Activated naive CD4-positive, alpha-beta T cell (primary cell): ENCODE measurements at places on chromosomes 12 and 14.

GRCh38 chr14:20652996-20653975, 11.8 kb upstream of the OR6S1 start:
- DNase-seq = no peak

DNA sequence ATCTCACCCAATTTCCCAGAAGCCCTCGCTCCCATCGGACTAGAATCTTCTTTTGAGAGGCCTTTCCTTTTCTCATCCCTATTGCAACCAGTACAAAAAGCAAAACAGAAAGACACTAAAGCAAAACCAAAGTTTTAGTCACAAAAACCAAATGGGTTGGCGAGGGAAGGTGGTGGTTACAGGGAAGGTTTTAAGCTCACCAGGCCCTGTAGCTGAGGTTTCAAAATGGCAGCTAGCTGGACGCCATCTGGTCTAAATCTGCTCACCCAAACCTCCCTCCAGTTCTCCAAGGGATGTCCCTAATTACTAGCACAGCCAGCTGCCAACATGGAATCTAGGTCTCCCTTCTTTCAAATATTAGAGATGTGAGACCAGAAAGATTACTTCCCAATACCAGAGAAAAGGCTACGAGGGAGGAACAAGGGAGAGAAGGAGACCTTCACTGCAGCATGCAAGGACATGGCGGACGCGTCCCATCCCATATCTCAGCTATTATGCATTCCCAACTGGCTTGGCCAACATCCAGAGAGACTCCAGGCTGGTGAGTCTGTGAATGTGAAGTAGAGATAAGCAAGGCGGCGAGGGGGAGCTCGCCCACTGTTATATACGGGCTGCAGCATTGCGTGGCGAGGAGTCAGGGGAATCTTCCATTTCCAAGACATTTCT, 70.8 kb downstream of the DPF3 start:
- DNase-seq = no peak

GRCh38 chr12:67721248-67721647, 72.7 kb downstream of the DYRK2 start:
- DNase-seq = no peak

GRCh38 chr14:90608929-90609341, 207.3 kb downstream of the TTC7B start:
- no peak for DNase-seq

- no peak for DNase-seq
Measured at GRCh38 chr12:3884671-3885070, 11.5 kb upstream of the PARP11 start.

DNA sequence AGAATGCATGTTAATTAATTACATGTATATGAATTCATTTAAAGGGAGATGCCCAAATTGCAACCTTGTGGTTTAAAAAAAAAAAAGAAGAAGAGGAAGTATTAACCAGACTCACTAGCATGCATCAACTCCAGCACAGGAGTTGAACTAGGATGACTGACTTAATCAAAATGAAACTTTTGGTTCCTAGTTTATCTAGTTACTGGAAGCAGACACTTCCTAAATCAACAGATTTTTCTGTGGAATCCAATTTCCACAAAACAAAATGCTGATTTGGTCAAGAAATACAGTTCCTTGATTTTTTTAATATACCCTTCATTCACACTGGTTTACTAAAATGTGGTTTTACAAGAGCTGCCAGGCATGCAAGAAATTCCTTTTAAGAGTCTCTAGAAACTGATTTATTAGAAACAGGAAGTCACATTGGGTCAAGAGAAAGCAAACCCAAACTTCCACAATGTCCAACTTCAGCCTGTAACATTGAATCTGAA, 41.6 kb downstream of the ITPR2 start:
- no peak for DNase-seq

DNA sequence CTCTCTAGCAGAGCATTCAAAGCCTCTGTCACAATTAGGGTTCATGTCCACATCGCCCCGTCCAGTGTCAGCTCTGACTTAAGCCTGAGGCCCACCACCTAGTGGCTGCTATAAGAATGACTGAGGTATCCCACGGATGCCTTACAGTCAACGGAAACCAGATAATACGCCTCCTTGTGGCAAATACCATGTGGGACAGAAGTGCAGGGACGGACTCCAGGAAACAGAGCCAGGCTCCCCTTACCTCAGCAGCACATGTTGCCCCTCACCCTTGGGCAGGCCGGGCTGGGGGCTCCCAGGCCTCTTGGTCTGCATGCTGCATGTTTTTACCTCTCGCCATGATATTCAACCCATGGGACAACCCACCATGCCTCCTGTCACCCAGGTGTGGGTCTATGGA, 86.3 kb downstream of the VWF start:
- DNase-seq = no peak

- DNase-seq = no peak
Measured at GRCh38 chr14:97077253-97077653, 280.1 kb downstream of the VRK1 start.

- no peak for DNase-seq
Measured at GRCh38 chr12:131911851-131912477, 17.1 kb upstream of the PUS1 start.

GRCh38 chr12:47783821-47784819, 11.1 kb downstream of the SLC48A1 start:
- DNase-seq = no peak

- DNase-seq = no peak
Measured at GRCh38 chr14:22463763-22464173, 125.3 kb downstream of the DAD1 start.

DNA sequence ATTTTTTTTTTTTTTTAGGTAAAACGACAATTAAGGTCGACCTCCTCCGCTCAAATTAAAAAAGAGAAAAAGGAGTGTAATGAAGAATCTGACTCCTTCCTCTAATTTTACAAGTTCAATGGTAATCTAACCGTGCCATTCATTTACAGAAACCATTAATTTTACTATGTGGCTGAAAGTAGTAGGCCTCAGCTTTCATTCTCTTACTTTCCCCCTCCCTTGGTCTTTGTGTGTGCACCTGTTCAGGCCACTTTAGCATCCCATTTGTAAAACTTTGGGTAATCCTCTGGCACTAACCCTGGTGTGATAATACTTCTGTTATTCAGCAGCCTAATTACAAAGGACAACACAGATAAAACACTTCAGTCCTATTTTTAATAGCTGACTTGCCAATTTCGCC, 128.1 kb downstream of the ASCL1 start:
- DNase-seq = no peak

GRCh38 chr12:39161465-39162085, 256.2 kb upstream of the CPNE8 start:
- DNase-seq = no peak

DNA sequence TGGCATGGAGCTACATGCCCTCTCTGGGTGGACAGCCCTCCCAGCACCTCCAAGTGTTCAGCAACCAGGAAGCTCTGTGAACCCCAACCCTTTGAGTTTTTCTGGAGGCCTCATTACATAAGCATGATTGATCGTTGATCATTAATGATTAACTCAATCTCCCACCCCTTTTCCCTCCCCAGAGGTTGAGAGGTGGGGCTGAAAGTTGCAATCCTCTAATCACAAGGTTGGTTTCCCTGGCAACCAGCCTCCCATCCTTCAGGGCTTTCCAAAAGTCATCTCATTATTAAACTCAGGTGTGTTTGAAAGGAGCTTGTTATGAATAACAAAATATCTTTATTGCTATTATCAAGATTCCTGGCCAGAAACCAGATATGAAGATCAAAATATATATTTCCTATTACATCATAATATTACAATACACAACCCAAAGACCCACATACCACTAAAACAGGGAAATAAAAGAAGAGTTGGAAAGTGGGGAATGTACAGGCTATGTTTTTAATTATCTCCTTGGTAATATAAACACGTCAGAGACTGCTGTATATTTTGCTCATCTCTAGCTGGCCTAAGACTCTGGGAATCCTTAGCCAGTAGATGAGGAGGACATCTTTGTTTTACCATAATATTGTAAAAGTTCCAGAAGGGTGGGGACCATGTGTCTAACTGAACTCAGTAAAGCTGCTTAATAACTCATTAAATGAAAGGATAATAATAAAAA, 73.6 kb downstream of the SSPN start:
- DNase-seq = no peak

DNA sequence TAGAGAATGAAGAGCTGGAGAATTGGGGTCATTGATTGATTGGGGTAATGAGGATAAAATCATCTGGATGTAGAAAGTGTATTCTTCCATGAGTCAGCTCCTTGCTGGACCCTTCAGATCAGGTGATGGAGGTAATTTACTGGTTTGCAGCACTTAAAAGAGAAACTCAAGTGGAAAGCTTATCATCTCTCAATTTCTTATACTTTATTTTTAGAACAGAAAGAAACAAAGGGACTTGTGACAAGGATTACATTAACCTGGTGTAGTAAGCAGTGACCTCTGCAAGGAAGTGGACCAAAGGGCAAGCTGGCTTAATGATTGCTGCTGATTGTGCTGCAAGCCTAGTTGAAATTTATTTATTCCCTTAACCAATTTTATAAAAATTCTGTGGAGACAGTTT, 405.0 kb downstream of the TRHDE start:
- DNase-seq = no peak

DNA sequence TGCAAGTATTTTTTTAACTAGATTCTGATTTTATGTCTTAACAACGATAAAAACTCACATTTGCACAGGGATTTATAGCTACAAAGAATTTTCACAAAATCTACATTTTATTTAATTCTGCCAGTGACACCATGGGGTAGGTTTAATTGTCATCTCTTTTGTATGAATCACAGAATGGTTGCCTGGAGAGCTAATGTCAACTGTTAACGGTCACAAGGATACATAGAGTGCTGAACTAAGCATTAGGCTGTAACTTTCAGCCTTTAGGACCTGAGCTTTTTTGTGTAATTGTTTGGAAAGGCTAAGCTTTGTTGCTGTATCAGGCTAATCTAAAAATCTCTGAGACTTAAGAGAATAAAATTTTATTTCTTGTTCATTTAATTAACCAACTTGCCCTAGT, 465.3 kb upstream of the TBX3 start:
- DNase-seq = no peak

GRCh38 chr12:90510948-90511347, 444.0 kb downstream of the CCER1 start:
- no peak for DNase-seq

- no peak for DNase-seq
Measured at GRCh38 chr14:55731311-55731872, 151.4 kb downstream of the KTN1 start.

- DNase-seq = no peak
Measured at GRCh38 chr14:31419967-31420318, 407 bp downstream of the HEATR5A start.

DNA sequence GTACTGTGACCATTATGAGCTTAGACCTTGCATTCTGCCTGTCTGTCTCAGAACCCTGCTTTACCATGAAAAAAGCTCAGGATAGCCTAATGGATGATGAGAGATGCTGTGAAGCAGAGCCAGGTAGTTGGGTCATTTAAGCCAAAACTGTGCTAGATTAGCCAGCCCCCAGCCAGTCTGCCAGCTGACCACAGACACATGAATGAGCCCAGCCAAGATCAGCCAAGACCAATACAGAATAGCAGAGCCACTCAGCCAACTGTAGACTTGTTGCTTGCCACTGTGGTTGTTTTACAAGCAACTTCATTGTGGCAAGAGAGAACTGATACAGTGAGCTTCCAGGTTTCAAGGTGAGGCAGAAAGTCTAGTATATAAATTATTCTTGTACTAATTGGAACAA, 12.8 kb upstream of the UTP20 start:
- DNase-seq = no peak

DNA sequence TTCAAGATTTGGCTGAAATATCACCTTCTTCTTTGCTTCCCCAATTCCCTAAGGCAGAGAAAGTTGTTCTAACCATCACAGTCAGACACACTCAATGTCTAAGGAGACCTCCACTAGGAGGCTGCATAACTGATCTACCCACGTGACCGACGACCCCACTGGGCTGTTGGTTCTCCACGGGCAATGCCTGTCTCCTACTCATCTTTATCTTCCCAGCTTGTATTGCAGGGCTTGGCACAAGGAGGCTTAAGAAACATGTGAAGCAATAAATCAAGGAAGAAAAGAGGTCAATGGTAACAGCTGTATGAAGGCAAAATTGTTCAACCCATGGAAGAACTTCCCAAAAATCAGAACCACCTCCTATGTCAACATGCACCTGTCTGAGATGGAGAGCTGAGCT, 27.1 kb downstream of the NT5DC3 start:
- no peak for DNase-seq

DNA sequence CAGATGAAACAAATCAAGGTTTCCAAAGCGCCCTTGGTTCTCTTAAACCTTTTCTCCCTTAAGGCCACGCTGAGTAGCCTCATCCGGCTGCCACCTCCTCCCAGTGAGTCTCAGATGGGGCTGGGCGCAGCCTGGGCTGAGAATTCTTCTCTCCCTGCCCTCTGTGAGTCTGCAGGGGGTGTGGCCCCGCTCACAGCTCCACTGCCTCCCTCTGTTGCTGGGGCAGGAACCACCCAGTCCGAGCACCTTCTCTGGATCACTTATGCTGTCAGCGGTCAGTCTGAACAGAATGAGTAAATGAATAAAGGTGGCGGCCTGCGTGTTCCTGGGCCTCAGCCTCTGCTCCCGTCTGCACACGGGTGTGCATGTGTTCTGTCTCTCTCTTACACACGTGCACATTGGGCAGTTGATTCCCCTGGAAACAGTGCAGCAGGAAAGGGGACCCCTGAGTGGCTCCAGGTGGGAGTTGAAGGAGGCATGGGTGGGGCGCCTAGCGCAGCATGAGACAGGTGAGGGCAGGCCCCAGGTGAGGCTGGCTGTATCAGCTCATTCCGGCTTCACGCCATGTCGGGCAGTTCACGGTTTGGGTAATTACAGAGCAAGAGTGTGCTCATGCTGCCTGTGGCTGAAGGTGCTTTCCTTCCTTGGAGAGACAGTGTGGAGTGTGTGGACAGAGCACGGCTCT, 4.3 kb downstream of the PAPLN start:
- DNase-seq = no peak

GRCh38 chr12:94049718-94050117, 98.7 kb upstream of the PLXNC1 start:
- DNase-seq = no peak

DNA sequence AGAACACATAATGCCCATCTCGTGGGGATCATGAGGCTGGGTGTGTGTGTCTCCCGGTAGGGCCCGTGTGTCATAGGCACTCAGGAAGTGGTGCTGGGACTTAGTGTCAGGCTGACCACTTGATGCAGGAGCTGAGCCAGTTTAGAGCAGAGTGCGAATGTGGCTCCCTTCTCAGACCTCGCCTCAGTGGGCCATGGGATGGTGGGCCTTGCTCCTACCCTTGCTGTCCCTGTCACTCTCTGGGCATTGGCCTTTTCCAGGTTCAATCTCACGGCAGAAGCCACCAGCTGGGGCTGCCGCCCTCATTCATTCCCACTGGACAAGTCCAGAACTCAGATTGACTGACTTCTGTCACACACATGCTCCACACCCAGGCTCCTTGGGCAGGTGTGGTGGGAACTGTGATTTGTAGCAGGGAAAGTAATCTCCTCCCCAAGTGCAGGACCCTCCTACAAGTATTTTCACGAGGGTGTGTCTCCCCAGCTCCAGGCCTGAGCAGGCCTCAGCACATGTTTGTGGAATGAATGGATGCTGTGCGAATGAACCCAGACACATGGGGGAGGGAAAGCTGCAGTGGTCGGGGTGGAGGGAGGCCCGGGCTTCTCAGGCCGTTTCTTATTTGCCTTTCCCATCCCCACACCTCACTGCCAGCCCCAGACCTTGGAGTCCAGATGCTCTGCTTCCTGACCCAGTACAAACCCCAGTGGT, 54.9 kb downstream of the BEGAIN start:
- DNase-seq = no peak
